ENCODE measurements at places on chromosomes 12 and 14. TPM values are rescaled to one million over a fixed set of nuclear protein-coding genes. Genes with fewer than 3 reads are reported as not detected.

WIF1 gene
- total RNA-seq, result not detected

KRT8 gene
- total RNA-seq, result 3.7 TPM

ACSM4 gene
- total RNA-seq, result not detected

SERPINA10 gene
- not detected for total RNA-seq

LRRC43 gene
- 0.81 TPM for total RNA-seq

SIX4 gene
- 0.88 TPM for total RNA-seq

Data from bladder microvascular endothelial cell (primary cell).